Activated naive CD4-positive, alpha-beta T cell treated with anti-CD3 and anti-CD28 coated beads, Interleukin-2, amount 10 ng/mL, durations not matched to agents 7 days and 5 days (primary cell): ENCODE measurements at places on chromosomes 12 and 14.

- no peak for DNase-seq
- H3K4me3 ChIP-seq: no peak overlapping the region
- H3K36me3 ChIP-seq: no peaks in the 10 kb centered on the region
- H3K27ac ChIP-seq: no peak overlapping the region
- H3K27me3 ChIP-seq: peaks cover 45% of the 10 kb centered on the region
Measured at GRCh38 chr12:118098911-118099671, 4.7 kb downstream of the VSIG10 start.

- no peak overlapping the region for H3K4me3 ChIP-seq
- no peak overlapping the region for H3K27ac ChIP-seq
- no peaks in the 10 kb centered on the region for H3K27me3 ChIP-seq
- DNase-seq: no peak
- no peaks in the 10 kb centered on the region for H3K36me3 ChIP-seq
Measured at GRCh38 chr12:115303723-115304309, 619.8 kb upstream of the TBX3 start.

DNA sequence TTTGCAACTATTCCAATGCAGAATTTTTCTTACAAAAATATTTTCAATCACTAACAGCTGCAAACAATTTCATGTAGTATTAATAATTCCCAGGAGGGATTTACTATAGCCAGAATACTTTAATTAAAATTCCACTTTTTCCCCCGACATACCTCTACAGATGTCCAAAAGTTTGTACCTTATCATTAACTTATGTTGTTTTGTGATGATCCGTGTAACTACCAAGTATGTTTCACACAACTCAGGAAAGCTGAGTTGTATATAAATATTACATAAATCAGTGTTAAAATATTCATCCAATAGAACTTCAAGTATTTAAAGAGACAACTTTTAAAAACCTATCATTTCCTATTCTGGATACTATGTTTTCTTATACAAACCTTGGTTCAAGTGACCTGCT lies 2.4 kb downstream of the EPS8 start:
- H3K4me3 ChIP-seq: no peak overlapping the region
- no peaks in the 10 kb centered on the region for H3K36me3 ChIP-seq
- peaks cover 17% of the 10 kb centered on the region for H3K4me1 ChIP-seq
- peaks cover 43% of the 10 kb centered on the region for H3K27me3 ChIP-seq
- DNase-seq: no peak
- H3K27ac ChIP-seq: no peak overlapping the region

DNA sequence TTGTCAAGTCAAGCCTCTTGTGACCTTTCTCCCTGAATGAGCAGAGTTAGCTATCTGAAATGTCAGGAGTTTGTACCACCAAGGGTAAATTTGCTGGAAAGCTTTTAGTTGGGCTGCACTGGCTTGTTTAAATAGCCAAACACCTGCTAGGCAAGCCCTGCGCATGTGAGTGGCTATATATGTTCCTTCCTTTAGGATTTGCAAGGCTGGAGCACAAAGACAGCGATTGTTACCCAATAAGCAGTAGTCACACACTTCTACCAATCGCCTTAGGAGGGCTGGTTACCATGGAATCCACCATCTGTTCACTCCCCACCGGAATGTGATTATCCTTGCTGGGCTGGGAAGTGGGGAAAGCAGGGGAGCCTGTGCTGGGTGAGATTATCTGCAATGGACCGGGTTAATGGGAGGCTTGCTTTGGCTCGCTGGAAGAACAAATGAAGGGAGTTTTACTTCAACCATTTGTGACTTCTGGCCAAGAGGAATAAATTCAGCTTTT lies 102.5 kb downstream of the FGD4 start:
- DNase-seq: no peak
- no peaks in the 10 kb centered on the region for H3K36me3 ChIP-seq
- peaks cover 4% of the 10 kb centered on the region for H3K27me3 ChIP-seq
- no peak overlapping the region for H3K27ac ChIP-seq

- H3K27me3 ChIP-seq: no peaks in the 10 kb centered on the region
- no peak for DNase-seq
- no peaks in the 10 kb centered on the region for H3K4me1 ChIP-seq
- H3K27ac ChIP-seq: no peak overlapping the region
- no peaks in the 10 kb centered on the region for H3K36me3 ChIP-seq
- no peak overlapping the region for H3K4me3 ChIP-seq
Measured at GRCh38 chr14:94646066-94646465, 33.9 kb downstream of the SERPINA3 start.

DNA sequence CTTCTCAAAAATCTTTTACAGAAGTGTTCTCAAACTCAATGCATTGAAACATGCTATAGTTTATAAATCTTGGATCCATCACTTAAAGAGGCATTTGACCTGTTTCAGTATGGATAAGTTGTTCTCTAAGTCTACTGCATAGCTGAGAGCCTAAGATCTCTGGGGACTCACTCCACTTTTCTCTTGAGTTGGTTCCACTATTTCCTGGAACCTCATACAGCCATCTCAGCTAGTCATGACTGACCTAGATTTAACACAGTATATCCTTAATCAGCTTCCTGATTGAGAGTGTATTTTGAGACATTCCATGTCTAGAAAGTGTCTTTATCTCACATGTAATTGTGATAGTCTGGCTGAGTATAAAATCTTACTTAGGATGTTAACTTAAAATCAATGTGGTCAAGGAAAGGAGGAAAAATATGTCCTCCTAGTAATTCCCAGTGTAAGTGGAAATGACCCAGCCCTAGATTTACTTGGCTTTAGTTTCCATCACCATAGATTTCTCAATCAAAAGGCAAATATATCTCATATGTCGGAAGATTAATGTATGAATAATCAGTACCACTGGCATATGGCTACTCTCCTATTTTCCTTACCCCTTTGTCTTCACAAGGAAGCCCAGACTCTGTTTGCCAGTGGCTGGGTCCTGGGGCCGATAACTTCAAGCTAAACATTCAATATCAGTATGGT lies 61.9 kb downstream of the KICS2 start:
- H3K4me3 ChIP-seq: no peak overlapping the region
- no peak for DNase-seq
- H3K27me3 ChIP-seq: no peaks in the 10 kb centered on the region
- no peaks in the 10 kb centered on the region for H3K4me1 ChIP-seq
- no peaks in the 10 kb centered on the region for H3K36me3 ChIP-seq
